ENCODE measurements at places on chromosomes 16 and 17.

GRCh38 chr17:8481089-8481488, 45.4 kb downstream of the NDEL1 start:
- DNase-seq = no peak

DNA sequence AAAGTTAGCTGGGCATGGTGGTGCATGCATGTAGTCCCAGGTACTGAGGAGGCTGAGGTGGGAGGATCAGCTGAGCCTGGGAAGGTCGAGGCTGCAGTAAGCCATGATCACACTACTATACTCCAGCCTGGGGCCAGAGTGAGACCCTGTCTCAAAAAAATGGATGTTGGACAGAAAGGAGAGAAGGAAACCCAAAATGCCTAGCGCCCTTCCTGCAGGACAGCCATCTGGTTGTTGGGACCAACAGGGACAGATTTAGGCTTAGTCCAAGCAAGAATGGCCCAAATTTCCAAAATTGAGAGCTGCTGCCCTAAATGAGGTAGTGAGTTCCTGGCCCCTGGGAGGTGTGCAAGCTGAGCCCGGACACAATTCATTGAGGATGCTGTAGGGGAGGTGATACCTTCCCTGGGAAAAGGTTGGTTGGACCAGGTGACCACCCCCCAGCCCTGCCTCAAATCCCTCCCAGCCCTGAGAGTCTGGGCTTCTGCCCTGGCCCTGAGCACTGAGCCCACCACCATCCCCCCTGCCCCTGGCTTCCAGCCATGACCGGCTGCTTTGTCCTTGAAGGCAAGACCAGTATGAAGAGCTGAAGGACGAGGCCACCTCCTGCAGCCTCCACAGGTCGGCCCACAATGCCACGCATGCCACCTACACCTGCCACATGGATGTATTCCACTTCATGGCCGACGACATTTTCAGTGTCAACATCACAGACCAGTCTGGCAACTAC, 35.1 kb downstream of the IL21R start:
- no peak for DNase-seq

- DNase-seq = peak; percentile 32
Observed at GRCh38 chr17:81295676-81296381, 722 bp upstream of the SLC38A10 start.

DNA sequence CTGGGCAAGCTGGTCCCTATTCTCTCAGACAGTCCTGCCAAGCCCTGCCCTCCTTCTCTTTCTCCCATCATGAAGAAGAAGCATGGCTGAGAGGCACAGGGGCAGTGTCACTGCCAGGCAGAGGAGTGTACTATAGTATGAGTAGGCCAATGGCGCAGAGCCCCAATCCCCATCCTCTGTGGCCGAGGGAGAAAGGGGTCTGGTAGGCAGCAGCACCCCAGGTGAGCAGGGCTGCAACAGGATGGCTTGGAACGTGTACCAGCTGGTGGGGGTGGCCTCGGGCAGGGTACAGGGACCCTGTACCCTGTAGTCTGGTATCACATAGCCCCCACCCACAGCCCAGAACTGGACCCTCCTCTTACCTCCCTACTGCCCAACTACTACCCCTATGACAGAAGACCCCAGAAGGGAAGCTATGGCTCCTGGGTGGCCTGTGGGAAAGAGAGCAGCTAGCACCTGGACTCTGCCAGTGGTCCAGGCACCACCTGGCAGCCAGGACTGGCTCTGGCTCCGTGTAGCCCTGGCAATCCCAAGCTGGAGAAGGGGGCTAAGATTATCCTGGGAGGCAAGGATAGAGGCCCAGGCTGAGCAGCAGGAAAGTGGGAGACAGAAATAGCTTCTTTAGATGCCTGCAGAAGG, 4.4 kb downstream of the SMARCD2 start:
- DNase-seq = no peak

GRCh38 chr16:25184771-25185170, 32.0 kb upstream of the AQP8 start:
- DNase-seq = no peak

DNA sequence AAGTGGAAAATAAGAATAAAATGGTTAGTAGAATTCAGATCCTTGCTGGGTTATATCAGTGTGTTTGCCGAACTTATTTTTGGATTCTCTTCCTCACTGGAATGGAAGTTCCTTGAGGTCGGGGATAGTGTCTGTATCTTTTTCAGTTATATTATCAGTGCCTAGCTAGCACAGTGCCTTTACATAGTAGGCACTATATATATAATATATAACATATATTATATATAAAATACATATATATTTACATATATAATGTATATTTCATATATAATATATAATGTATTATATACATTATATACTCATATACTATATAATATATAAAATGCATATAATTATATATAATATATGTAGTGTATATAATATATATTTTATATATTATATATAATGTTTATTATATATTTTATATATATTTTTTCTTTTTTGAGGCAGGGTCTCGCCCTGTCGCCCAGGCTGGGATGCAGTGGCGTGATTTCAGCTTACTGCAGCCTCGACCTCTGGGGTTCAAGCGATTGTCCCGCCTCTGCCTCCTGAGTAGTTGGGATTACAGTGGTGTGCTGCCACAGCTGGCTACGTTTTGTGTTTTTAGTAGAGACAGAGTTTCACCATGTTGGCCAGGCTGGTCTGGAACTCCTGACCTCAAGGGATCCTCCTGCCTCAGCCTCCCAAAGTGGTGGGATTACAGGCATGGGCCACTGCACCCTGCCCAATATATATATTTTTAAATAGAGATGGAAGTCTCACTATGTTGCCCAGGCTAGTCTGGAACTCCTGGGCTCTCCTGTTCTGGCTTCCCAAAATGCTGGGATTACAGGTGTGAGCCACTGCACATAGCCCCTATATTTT, 3.2 kb downstream of the NFATC3 start:
- no peak for DNase-seq

DNA sequence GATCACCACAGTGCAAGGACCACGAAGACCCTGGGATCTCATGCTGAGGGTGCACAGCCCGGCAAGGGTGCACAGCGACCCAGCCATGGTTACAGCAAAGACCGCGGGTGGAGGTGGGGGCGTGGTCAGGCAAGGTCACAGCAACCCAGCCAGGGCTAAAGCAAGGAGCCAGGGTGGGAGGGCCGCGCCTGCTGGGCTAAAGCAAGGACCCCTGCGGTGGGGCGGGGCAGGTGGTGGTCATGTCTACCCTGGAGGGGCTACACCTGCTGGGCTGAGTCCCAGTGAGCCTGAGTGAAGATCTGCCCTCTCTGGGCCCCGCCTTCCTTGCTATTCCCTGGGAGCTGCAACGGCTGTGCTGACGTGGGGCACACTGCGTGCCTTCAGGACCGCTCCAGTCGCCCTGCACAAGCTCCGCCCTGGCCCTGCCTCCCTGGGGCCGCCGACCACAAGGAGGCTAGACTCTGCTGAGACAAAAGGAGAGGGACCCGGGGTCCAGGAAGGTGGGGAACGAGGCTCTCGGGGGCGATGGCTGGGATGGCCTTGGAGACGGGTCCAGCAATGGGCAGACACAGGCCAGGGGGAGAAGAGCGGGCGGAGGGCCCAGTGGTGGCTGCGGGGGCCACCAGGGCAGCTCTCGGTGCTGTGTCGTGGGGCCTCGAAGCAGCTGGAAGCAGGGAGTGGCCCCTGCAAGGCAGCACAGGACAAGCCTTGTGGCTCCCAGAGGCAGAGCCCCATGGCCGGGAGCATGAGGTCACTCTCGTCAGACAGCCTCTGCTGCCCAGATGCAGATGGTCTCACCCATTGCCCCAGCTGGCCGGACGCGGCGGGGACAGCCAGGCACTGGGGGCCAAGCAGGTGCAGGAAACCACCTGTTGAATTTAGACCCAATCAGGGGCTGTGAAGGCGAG, 52.8 kb downstream of the CBFA2T3 start:
- peak; percentile 51 for DNase-seq

- no peak for DNase-seq
Observed at GRCh38 chr17:54435966-54436365, 464.7 kb upstream of the TOM1L1 start.
